ENCODE measurements at places on chromosomes 7 and 10. TPM values are rescaled to one million over a fixed set of nuclear protein-coding genes. Genes with fewer than 3 reads are reported as not detected.

DNA sequence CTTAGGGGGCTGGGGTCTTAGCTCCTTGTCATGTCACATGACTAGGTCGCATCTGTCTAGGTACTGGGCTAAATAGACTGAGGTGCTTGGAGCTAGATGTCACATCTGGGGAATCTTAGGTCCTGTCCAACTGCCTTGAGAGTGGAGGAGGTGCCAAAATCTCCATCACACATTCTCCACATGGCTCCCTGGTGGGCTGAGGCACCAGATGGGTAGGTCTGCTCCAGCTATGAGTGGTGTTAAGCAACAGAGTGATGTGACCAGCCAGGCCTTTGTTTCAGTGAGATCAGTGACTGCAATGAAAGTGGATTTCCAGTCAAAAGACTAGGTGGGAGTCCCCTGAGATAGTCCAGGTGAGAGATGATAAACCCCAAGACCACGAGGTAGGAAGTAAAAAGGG, 251.8 kb downstream of the BMPER start:
- DNase-seq: no peak

The C7orf33 gene
- total RNA-seq: not detected

DNA sequence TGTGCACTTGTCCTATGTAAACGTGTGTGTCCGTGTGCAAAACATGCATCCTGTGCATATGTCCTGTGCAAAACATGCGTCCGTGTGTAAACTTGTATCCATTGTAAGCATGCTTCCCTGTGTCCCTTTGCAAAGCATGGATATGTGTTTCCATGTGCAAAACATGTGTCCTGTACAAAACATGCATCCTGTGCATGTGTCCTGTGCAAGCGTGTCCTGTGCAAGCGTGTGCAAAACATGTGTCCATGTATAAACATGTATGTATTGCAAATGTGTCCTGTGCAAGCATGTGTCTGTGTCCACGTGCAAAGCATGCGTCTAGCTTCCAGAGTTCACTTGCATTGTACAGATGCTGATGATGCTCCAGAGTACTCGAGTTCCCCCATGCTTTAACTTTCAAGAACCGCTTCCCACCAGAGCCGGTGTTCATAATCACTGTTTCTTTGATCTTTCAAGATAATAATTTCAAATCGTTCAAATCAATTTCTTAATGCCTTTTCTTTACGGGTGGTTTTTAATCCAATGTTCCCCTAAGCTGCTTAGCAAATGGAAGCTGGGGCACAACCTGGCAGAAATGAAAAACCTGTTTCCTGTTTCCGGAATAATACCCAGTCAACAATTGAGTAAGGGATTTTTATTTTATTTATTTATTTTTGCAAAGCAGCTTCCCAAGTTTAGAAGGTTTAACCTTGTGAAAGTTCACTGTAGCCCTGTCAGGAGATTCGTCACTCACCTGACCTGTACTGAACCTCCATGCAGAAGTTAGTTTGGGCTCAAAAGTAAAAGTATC, 641 bp upstream of the ASB13 start:
- no peak for DNase-seq

DNA sequence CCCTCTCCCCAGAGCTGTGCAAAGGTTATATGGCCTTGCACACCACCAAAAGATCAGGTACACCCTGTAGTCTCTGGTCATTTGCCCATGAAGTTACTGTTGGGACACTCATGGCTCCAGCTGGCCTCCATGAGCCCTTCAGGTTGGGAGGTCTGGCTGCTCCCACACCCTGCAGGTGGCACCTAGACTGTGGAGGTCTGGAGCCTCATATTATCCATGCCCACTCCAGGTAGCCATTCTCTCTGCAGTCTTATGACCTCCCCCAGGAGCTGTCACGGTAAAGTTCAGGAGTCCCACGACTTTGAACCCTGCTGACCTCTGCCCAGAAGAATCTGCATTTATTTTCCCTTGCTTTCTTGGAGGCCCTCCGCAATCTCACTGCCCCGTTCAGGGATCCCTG, 39.2 kb upstream of the GAD2 start:
- DNase-seq: no peak

DNA sequence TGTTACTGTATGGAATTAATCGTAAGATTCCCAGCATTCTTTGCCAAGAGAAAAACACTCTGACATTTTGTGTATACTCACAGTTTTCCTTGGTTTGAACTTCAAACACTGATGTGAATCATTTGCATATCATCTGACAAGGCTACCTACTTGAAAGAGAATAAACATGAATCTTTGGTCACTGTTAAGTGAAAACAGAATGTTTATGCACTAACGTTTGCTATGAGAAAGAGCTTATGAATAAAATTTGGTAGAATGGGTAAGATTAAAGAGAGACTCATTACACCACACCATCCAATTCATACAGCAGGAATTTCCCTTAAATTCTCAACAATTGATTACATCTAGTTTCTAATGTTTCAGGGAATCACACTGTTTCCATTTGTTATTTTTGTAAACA, 46.6 kb downstream of the MACC1 start:
- no peak for DNase-seq

DNA sequence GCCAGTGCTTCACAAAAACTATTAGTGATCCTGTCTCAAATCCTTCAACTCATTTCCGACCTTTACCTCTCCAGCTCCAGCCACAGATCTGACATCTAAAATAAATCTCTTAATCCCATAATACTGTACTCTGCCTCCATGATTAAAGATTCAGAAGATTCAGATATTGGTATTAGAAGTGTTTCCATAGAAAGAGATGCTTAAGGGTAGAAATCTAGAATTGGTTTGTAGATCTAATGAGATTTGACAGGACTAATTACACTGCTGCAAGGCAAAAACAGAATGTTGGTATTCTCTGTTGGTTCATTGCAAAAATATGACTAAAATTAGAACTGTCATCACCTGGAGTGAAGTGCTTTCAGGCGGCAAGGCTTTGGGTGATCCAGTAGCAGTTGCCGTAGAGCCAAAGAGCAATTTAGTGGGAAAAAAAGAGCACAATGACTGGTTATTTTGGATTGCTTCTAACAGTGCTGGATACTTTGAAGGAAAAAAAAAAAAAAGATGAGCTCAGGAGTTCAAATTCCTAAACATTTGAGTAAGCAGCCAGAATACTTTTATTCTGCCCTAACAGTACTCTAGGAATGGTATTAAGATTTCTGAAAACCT, 940.1 kb upstream of the SORCS1 start:
- DNase-seq: no peak

The FUOM gene
- 5.2 TPM for total RNA-seq

The SAMD9L gene
- 25.5 TPM for total RNA-seq

GRCh38 chr10:37549054-37549453, 308.4 kb downstream of the ZNF248 start:
- DNase-seq: no peak

- DNase-seq: no peak
Measured at GRCh38 chr7:115267503-115267902, 345.6 kb downstream of the MDFIC start.

DNA sequence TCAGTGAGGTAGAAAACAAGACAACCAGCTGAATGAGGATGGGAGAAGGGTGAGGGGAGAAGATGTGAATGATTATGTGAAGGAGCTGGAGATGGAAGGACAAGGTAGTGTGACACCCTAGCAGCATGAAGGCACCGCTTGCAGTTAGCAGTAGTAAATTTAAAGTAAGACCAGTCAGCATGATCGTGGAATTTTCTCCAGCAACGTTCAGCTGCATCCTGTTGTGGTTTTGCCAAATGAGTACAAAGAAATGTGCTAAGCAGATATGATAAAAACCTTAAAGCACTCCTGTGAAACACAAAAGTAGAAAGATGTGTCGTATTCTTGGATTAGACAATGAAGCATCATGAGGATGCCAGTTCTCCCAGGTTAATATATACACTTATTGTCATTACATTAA, 34.1 kb upstream of the IFRD1 start:
- DNase-seq: no peak

The CPVL gene
- 14.4 TPM for total RNA-seq

The ZNF467 gene
- total RNA-seq: 2.1 TPM

GRCh38 chr10:102615361-102615760, 28.9 kb upstream of the TRIM8 start:
- DNase-seq: no peak

DNA sequence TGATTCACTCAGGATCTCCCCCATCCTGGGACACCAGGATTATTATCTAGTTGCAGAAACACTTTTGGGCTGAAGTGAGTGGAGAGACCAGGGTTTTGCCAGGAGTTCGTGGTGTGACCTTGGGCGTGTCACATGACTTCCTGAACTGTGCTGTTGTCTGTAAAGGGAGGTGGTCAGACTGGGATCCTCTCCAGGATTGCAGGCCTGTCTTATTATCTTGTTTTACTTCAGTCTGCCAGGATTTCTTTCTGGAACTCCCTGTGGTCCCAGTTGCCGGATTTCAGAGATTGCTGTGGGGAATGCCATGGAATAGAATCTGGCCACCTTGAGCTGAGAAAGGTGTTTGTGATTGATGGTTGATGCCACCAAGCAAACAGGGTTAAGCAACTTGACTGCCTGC, 35.8 kb downstream of the CRCP start:
- DNase-seq: no peak

DNA sequence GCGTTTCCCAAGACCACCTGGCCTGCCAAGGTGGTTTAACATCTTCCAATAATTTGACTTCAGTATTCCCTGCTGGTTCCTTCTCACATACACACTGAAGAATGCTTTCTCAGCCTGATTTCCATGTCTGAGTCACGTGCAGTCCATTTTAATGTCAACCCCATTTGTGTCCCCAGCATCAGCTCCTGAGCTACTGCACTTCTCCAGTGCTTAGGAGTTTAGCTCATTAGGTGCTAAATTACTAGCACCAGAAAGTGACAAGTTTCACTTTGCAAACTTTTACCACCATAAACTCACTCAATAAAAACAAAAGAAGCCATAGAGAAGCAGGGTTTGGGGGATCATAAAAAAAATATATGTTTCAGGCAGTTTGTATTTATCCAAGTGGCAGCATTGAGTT, 279.3 kb upstream of the SORCS1 start:
- DNase-seq: no peak
